NCI-H187 (cell line): ENCODE measurements at places on chromosomes 4 and X.

- no peak for DNase-seq
Measured at GRCh38 chrX:141969706-141970105, 66.0 kb downstream of the MAGEC1 start.

DNA sequence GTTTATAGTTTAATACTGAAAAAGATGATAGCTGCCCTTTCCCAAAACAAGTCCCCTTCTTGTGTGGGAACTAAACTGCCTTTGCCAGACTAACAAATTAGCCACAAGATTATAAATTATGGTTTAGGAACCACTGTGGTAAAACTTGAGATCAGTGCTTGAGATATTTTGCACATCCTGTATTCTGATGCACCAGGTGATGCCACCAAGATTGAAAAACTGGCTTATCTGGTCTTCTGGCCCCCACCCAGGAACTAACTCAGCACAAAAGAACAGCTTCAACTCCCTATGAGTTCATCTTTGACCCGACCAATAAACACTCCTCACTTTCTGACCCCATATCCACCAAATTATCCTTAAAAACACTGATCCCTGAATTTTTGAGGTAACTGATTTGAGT, 36.7 kb upstream of the EFNB1 start:
- no peak for DNase-seq

DNA sequence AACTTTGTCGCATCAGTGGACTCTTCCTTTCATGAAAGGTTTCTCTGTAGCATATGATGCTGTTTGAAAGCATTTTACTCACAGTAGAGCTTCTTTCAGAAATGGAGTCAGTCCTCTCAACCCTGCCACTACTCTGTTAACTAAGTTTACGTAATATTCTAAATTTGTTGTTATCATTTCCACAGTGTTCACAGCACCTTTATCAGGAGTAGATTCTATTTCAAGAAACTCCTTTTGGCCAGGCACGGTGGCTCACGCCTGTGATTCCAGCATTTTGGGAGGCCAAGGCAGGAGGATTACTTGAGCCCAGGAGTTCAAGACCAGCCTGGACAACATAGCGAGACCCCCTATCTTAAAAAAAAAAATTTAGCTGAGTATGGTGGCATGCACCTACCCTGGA, 90.0 kb downstream of the KDM6A start:
- DNase-seq, result no peak

DNA sequence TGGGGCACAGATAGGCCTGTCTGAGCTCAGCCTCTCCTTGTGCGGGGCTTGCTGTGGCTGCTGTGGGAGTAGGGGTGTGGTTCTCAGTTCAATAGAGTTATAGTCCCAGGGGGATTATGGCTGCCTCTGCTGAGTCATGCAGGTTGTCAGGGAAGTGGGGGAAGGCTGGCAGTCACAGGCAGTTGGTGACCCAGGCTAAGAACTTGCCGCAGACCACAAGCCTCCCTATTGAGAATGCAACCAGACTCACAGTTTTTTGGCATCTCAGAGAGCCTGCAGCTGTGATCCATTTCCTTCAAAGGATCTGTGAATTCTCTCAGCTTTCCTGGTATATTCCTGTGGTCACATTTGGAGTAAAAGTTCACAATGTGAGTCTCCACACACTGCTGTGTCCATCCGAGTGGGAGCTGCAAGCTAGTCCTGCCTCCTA, 364.9 kb downstream of the ZNF674 start:
- DNase-seq, result no peak
